ENCODE measurements at places on chromosomes 2 and 18.
A peak's percentile ranks its signal among the peaks of the same experiment; 100 is the strongest.

GRCh38 chr2:232353660-232354059 is 24.9 kb upstream of the ALPP start:
- no peak for DNase-seq

GRCh38 chr2:222797261-222797660 is 63.6 kb upstream of the ACSL3 start:
- DNase-seq = peak; percentile 31

- no peak for DNase-seq
Measured at GRCh38 chr2:5657231-5657630, 35.0 kb upstream of the SOX11 start.

DNA sequence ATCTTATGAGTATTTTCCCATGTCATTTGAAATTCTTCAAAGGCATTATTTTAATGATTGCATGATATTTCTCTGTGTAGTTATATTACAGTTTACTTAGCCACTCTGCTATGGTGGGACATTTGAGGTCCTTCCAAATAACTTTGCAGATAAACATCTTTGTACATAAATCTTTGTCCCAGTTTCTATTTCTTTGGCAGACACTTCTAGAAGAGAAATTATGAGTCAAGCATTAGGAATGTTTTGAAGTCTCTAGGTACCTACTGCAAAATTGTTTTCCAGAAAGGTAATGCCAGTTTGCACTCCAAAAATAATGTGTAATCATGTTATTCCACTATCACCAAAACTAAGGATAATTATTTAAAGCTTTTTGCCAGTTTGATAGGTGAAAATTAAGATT is 149.7 kb downstream of the EN1 start:
- DNase-seq = no peak

DNA sequence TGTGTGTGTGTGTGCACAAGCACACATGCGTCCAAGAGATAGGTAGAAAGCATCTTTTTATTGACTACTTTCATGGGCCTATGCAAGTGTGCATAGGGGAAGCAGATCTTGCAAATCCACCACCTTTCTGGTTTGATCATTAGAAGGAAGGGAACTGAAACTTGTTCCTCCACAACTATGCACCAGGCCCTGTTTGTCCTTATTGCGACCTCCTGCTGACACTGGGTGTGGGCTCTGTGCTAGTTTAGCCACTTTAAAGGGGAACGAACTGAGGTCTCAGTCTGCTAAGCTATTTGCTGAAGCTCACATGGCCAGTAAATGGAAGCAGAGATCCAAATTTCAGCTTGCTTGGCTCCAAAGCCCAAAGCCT is 32.1 kb upstream of the INSIG2 start:
- peak; percentile 42 for DNase-seq

DNA sequence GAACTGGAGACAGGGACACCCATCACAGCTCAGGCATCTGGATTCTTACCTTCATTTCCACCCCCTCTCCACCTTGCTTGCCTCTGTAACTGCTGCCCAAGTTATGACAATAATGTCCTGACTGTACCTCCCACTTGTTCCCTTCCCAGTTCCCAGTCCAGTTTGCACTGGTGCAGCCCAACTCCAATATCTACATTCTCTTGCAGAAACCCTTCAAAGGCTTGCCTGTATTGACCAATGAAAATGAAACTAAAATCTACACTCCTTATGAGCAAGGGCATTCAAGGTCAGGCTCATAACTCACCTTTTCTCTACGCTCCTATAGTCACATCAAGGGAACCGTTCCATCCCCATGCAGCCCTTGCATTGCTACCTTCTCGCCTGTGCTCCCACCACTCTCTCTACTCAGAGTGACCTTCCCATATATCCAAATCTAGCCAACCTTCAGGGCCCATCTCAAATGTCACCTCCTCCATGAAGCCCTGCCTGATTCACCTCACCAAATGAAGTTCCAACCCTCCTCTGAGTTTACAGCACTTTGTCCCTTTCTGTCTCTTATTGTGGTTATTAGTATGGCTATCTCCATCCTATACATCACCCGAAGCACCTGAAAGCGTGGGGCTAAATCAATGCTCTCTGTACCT is 219.0 kb downstream of the ALPK2 start:
- no peak for DNase-seq

DNA sequence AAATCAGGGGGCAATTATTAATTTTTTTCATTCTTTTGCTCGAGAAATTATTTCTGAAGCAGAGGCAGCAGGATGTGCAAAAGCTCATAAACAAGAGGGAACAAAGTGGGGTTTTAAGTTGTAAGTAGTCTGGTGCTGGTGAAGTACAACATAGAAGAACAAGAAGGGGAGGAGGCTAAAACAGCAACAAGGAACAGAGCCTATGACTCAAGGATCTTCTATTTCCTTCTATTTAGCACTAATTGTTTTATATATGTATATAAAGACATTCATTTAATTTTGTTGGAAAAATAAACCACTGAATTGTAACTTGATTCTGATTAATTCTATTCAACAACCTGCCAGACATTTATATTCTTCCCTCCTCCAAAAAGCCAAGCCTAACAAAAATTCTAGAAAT is 35.0 kb downstream of the YES1 start:
- no peak for DNase-seq

- no peak for DNase-seq
Measured at GRCh38 chr2:71610671-71611070, 157.3 kb downstream of the DYSF start.

DNA sequence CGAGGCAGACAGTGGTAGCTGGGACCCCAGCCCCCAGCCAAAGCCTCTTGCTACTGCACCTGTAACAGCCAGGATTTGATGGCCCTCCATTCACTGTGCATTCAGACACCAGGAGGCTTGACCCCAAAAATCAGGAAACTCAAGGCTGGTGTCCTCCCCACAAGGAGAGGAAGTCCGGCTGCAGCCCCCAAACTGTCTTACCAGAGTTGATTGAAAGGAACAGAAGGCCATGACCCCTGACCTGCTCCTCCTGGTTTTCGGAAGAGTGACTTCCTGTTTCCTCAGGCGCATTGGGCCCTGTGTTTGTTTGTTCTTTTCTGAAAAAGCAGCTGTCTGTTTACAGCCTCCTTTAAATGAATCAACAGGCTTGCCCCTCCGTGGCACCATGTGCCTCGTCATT is 111.6 kb downstream of the RNF144A start:
- no peak for DNase-seq

DNA sequence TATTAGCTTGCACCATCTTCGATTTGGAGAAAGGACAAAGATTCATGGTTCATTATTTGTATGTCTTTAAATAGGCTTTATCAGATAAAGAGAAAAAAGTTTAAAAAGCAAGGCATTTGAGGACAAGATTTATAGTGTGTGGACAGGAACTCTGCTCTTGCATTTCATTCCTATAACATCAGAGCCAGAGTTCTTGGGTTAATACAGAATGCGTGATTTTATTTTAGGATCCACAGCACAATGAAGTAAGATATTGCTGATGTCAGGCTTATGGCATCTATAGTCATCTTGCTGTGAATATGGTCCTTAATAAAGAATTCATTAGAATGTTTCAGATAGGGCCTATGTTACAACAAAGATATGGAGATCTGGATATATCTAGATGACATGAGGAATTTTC is 19.7 kb downstream of the RASGRP3 start:
- no peak for DNase-seq

DNA sequence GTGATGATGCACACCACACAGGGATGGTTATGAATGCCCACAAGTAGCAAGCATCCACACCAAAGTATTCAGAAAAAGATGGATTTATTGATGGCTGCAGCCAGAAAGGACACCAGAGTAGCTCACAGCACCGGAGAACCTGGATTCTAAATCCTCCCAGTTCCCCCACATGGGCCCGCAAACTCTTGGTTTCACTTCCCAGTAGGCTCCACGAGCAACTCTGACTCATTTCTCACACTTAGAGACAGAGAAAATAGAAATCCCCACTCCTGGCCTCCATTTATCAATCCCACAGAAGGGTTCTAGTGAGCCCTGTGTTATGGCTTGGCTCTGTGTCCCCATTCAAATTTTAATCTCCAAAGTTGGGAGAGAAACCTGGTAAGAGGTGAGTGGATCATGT is 426.7 kb upstream of the MYT1L start:
- DNase-seq = peak; percentile 46

- no peak for DNase-seq
Measured at GRCh38 chr2:217870528-217871011, 132.2 kb downstream of the TNS1 start.

- no peak for DNase-seq
Measured at GRCh38 chr18:80250740-80251364, 3.5 kb upstream of the PARD6G start.

GRCh38 chr2:37753758-37754157 is 82.3 kb upstream of the CDC42EP3 start:
- no peak for DNase-seq

DNA sequence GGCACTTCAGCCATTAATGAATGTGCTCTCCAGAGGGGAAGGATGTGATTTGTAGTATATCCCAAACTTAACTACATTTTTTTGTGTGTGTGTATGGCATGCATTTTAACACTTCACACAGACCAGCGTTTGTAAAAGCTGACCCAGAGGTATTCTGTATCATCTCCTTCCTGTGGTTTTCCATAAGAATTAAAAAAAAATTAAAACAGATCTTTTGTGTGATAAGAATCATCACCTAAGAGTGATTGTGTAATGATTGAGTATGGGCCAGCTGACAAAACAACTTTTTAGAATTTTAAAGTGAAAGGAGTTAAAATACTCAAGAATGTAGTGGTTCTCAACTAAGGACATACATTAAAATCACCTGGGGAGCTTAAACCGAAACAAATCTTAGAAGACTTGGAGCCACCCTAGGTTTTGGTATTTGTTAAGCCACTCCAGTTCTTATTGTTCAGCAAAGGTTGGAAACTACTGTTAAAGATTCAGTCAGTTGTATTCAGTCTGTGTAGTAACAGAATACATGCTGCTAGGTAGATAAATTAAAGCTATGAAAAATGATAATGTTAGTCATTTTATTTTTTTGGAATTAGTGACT is 120.1 kb downstream of the HAUS1 start:
- no peak for DNase-seq

- no peak for DNase-seq
Measured at GRCh38 chr2:37630301-37630700, 41.1 kb downstream of the CDC42EP3 start.

- no peak for DNase-seq
Measured at GRCh38 chr2:237196866-237197618, 111.4 kb downstream of the COPS8 start.

DNA sequence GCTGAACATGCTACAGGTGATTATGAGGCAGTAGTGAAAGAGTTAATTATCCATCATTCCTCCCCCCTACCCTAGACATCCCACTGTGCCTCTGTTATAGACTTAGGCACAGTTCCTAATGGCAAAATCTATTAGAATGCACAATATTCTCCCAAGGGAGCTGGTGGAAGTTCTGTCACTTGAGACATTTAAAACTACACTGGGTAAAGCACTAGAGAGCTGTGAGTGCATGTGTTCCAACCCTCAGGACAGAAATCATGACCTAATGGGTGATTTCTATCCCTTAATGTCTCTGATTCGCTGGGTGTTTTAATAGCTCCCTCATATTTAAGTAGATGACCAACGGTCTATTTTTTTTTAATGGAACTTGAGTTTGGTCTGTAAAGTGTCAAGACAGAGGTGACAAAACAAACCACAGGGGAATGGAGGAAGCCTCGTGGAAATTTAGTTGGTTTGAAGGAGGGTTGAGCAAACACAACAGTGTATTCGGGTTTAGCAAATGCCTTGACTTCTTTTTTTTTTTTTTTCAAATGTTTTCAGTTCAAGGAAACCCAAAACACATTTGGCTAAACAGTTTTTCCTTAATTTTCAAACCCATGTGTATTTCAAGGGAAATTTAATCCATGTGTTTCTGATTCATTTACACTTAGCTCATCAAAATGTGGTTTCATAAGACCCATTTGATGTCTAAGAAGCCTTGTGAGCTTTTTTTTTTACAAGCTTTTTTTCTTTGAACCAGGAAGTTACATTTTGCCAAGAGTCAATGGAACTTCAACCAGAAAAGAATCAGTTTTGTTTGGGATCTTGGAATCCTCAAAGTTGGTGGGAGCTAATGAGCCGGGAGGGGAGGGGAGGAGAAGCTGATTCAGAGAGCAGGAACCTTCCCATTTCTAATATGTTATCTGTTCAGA is 665.1 kb upstream of the ZEB2 start:
- DNase-seq = no peak

DNA sequence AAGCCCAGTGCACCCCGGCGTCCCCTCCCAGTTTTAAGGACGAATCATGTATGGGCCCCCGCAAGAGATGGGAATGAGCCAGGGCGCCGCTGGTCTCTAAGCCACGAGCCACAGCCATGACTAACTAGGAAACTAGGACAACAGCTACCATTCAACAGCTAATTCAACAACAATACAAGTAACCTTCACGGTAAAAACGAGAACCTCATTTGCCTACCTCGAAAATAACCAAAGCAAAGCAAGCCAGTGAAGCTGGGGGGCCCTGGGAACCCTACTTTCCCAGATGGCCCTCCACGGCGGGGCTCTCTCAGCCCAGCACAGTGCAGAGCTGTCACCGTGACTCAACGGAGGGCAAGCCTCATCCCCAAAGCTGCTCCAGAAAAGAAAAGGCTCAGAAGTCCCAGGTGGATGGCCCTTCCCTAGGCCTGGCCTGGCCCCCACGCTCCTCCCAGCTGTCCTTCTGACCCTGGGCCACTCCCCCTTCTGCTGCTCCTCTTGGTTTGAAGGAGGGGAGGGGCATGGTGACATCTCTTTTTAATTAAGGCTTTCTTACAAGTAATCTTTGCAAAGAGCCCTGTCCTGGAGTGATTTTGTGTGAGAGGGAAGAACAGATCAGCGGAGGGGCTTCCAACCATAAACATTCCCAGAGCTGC is 126.3 kb downstream of the HDAC4 start:
- DNase-seq = no peak

- DNase-seq = no peak
Measured at GRCh38 chr2:123415678-123416077, 609.4 kb upstream of the CNTNAP5 start.

- DNase-seq = no peak
Measured at GRCh38 chr2:203584784-203585183, 49.7 kb upstream of the RAPH1 start.

- no peak for DNase-seq
Measured at GRCh38 chr2:2708575-2709430, 377.7 kb upstream of the MYT1L start.

- DNase-seq = no peak
Measured at GRCh38 chr18:59657012-59657411, 40.2 kb downstream of the CCBE1 start.

GRCh38 chr2:80351231-80351630 is 46.7 kb upstream of the LRRTM1 start:
- no peak for DNase-seq

GRCh38 chr2:216104691-216105090 is 4.5 kb upstream of the XRCC5 start:
- no peak for DNase-seq

- DNase-seq = no peak
Measured at GRCh38 chr18:8835521-8835953, 130.2 kb downstream of the MTCL1 start.

Data from GM10248 (cell line).